AG09309 (cell line): ENCODE measurements at places on chromosomes 13 and 19.

DNA sequence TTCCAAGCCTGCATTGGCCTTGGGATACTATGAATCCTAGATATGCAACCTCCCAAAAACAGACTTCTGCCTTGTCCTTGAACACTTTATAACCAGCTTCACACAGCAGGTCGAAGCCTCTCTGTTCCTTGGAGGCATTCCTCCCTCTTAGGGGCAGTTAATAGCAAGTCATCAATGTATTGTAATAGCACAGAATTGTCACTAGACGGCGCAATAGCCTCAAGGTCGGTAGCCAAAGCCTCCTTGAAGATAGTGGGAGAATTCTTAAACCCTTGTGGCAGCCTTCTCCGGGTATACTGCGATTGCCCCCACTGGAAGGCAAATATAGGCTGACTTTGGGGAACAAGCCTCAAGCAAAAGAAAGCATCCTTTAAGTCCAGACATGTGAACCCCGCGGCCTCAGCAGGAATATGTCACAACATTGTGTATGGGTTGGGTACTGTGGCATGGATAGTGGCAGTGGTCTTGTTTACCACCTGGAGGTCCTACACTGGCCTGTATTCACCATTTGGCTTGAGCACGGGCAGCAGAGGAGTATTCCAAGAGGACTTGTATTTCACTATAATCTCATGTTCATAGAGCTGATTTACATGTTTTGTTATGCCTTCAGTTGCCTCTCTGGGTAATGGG lies 61.1 kb downstream of the ZNF431 start:
- DNase-seq: peak; percentile 10

GRCh38 chr19:10335352-10335985 lies 2.1 kb upstream of the RAVER1 start:
- no peak for DNase-seq

DNA sequence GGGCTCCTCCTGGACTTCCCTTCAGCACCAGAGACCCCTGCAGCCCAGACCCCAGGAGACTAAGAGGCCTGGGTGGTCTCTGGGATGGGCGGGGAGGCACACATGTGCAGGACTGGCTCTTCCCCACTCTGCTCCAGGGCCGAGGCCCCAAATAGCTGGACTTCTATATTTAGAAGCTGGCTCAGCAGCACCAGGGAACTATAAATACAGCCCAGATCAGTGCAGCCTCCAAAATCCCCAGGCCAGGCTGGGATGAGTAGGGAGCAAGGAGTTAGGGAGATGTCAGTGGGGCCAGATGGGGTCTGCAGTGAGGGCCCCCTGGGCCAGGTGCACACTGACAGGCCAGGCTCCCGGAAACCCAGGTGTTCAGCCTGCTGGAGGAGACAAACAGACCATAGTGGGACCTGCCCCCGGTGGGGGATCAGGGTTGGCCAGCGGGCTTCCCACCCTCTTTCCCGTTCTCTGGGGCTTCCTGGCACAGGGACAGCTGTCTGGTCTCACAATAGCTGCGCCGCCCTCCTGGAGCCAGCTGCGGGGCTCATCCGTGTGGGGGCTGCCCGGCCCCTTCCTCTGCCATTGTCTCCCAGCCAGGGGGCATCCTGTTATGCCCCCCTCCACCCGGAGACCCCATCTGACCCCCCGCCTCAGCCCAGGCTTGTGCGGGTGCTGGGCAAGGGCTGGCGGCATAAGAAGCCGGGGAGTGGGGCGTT lies 5.5 kb upstream of the ADGRE5 start:
- DNase-seq: no peak

DNA sequence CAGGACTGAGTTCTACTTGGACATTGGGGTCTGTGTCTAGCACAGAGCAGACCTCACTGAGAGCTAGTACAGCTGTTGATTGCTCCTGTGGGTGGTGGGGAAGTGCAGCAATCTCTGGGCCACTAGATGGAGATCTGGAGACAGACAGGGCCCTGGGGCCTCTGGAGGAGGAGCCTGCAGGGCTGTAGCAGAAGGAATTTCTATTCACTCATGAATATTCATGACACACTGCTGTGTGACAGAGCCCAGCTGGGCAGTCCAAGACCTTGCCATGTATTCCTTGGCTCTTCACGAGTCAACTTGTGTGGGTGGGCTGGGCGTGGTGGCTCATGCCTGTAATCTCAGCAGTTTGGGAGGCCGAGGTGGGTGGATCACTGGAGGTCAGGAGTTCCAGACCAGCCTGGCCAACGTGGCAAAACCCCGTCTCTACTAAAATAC lies 37.5 kb downstream of the SUGP2 start:
- DNase-seq: peak; percentile 62

DNA sequence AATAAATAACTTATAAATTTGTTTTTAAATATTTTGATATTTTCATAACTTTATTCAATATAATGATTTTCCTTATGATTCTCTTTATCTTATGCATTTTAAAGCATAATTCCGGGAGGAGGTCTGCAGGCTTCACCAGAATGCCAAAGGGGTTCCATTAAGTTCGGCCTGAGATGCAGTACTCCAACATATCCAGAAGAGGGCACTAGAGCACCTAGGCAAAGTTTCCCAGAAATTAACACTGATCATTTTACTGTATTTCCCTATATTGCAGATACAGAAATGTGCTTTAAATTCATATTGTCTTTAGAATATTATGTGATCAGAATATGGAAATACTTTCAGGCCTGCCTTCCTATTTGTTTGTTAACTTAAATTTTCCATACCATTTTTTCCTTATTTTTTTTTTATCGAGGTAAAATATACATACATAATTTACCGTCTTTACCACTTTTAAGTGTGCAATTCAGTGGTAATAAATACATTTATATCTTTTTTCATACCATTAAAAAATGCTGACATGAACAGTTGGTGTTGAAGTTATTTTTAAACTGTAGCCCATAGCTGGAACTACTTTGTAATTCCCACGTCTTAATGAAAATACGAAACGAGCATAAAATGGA lies 58.9 kb upstream of the TM9SF2 start:
- no peak for DNase-seq

DNA sequence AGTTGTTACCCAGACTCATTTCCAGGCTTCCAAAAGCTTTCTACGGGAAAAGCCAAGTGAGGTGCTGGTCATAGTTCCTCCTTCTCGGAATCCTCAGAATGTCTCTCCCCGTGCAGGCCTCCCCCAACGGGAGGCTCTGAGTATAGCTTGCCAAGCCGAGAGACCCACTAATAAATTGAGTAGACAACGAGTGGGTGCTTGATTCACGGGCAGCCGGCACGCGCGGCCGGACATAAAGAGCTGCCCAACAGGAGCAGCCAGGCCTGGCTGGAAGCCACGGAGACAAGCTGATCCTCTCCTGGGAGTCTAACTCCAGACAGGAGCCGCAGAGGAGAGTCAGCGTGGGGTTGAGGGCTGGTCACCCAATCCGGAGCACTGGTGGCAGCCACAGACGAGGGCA lies 43.4 kb upstream of the MEDAG start:
- DNase-seq: no peak
